ENCODE measurements at places on chromosomes 6 and 20.

- DNase-seq = no peak
Observed at GRCh38 chr20:52748285-52748932, 223.7 kb upstream of the TSHZ2 start.

- no peak for DNase-seq
Observed at GRCh38 chr20:59004763-59005522, 2.1 kb downstream of the CTSZ start.

- DNase-seq = no peak
Observed at GRCh38 chr6:134421501-134421900, 103.6 kb upstream of the SGK1 start.

DNA sequence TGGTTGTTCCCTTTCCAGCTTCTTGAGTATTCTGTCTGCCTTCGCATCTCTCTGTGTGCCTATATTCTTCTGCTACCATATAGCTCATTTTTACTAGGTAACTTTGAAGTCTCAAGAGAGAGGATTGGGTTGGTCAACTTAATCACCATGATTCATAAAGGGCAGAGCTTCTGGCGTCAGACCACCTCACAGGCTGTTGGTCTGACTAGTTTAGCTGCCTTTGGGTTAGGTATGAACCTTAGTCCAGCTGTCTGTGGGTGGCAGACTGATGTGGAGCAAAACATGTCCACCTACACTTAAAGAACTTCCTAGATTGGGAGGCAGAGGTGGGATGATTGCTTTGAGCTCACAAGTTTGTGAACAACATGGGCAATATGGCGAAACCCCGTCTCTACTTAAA lies 192.2 kb upstream of the SGK1 start:
- DNase-seq = no peak

DNA sequence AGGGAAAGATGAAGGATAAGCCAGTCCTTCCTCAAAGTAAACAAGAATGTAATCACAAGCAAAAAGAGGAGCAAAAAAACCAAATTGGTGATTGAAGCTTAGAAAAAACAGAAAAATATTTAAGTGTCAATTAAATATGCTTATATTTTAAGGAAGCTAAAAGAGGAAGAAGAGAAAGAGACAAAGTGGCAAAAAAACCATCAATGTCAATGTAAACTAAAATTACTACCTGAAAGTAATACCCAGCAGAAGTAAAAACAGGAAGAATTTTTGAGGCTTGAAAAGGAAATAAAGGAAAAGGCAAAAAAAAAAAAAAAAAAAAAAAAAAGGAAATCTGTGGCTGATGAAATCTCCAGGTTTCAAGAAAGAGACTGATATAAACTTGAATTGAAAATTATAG lies 36.2 kb upstream of the OGFRL1 start:
- no peak for DNase-seq

DNA sequence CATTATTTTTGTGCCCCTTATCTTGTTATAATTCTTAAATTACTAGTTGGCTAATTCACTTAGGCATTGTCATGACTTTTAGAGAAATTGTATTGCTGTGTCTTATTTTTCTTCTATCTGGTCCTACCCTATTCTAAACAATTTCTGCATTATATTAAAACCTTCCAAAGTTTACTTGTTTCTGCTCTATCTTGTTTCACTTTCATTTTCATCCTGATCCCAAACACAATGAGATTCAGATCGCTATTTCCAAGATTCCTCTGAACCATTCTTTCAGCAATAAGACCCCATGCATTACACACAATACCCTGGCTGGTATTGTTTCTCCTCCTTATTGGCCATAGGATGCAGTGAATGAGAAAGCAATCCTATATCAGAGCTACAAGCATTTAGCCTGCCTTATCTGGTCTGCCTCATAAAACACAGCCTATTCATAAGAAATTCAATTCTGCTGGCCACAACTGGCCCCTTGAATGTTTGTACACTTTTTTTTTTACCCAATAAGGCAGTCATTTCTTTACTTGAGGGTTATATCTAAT lies 69.9 kb upstream of the POU3F2 start:
- no peak for DNase-seq

DNA sequence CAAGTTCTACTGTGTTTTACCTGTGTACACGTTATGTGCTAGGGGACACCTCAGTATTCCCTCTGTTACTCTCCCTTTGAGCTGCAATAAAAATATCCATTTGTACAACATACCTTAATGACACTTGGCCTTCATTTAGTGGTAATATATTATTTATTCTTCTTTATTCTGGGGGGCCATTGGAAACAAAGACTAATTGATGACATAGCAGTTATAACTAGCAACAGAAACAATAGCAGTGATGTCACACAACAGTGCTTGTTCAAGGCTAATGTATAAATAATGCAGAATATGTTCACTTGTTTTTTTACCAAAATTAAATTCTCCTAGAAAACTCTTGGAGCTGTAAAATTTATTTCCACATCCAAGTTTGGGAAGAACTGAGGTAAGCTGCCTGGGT lies 92.2 kb upstream of the FAM83B start:
- DNase-seq = no peak
